HuH-7.5 (cell line): ENCODE measurements at places on chromosomes 7 and 10.

DNA sequence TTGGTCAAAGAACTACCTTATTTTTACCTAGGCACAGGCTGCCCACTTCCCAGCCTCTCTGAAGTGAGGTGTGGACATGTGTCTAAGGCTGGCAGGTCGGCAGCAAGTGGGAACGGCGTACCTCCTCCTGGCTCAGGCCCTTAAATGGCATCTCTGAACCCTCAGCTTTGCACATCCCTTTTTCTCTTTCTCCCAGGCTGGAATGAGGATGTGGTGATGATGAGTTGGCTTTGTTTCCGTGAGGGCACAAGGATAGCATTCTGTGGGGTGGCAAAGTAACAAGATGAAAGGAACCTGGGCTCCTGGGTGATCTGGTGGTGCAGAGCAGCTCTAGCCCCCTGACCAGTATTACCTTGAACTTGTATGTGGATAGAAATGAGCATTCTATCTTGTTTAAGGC lies 196.8 kb downstream of the REEP3 start:
- DNase-seq = no peak

DNA sequence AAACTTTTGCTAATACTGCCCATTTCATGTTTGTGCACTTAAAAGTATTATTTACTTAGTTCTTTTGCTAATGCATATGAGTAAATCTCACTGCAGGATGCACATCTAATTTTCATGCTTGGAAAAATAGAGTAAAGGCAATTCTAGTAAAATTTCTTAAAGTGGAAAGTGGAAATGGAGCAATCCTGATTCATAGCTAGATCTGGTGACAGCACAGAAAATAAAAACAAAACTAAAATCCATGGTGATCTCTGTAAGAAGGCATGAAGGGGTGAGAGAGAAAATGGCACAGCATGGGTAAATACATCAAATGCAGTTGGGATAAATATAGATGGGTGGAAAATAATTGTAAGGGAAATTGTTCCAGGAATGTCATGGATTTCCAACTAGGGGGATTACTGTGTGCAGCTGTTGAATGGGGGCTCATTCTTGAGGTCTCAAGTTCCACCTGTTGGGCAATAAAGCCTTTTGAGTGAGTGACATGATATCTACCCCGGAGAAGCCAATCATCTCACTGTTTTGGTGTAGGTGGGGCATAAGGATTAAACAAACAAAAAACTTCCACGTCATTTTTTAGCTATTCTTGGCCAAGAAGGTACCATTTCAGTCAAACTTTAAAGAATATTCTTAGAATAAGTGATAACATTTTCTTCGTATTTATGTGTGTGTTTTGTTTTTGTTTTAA lies 1.7 kb upstream of the MCU start:
- DNase-seq = no peak

GRCh38 chr7:120394595-120394994 lies 121.6 kb downstream of the KCND2 start:
- no peak for DNase-seq

DNA sequence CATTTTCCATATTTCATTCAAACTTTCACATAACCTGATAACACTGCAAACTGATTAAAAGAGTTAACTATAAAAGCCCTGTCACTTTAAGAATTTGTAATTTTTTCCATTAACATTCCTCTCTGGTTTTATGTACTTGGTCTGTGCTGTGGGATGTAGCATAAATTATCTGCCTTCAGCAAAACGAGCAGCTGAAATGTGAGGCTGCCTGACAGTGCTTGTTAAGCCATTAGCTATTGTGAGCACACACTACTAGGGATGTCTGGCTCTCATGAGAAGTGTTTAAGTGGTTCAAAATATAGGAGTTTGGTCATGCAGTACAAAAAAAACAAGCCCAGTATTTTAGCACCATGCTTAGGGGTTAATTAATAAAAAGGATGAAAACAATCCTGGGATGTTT lies 63.0 kb downstream of the HOXA1 start:
- DNase-seq = no peak

DNA sequence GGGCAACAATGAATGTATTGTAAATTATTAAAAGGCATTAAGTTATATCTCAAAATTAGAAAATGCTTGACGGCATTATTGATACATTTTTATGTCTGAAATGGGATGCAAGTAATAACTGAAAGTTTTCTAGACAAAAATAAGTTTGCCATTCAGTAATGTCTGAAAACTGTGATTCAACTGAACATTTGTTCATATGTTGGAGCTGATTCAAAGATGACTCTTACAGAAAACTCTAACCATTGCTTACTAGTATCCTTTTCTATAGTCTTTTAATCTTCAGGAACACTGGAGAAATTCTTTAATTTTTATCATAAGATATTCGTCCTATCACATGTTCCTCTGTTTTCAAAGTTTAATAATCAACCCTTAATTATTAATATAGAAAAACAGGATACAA lies 71.1 kb upstream of the TFEC start:
- no peak for DNase-seq

GRCh38 chr10:94533027-94533426 lies 12.6 kb upstream of the HELLS start:
- no peak for DNase-seq

GRCh38 chr7:2864999-2865670 lies 21.0 kb upstream of the GNA12 start:
- DNase-seq = peak; percentile 66

DNA sequence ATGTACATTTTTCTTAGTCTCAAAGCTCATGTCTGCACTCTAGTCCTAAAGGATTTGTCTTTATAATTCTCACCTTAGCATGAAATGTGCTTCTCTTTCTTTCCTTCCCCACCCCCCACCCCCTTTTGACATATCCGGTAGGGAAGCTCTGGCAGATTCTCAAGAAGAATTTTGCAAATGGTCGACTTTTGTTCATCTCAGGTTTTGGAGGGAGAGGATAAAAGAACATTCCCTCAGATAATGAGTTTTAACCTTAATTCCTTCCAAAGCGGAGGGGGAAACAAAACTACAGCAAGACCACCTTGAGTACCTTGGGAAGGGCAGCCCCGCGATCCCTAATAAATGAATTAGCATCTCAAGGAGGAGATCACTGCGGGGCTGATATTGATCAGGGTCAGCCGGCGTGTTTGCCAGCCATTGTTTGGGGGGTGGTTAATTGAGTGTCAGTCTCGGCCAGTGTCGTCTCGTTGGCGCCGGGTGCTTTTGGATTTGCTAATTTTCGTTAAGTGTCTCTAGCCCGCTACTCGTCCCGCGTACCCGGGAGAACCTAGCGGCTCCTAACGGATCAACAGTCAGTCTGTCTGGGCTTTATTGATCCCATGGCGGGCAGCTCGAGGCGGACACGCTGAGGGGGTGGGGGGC lies 874 bp upstream of the BAMBI start:
- peak; percentile 40 for DNase-seq

- DNase-seq = no peak
These were observed 136.9 kb upstream of the PRSS1 start for GRCh38 chr7:142612237-142612881.

DNA sequence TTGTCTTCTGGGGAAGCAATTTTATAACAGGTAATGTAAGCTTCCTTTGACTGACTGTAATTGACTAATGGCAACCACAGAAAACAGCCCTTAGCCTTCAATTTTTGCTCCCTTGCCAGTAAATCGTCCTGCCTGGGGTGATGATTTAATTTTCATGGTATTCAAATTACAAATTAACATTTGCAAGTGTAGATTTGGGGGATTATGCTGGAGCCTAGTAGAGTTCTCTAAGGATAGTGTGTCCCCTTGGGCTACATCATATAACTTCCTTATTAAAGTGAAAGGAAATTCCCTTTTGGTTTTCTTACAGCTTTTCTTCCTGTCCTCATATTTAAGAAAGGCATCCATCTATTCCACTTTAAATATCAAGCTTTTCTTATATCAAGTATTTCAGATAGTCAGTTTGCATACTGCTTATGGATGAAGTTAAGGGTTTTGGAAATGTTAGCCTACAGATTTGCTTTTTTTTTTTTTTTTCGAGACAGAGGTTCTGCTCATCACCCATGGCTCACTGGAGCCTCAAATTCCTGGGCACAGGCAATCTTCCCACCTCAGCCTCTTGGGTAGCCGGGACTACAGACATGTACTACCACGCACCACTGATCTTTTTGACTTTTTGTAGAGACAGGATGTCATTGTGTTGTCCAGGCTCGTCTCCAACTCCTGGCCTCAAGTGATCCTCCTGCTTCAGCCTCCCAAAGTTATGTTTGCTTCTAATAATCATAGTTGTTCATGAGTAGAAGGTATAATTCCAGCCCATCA lies 35.9 kb upstream of the HDAC9 start:
- no peak for DNase-seq

- no peak for DNase-seq
These were observed 208.2 kb upstream of the PRPS1L1 start for GRCh38 chr7:18235819-18236218.

DNA sequence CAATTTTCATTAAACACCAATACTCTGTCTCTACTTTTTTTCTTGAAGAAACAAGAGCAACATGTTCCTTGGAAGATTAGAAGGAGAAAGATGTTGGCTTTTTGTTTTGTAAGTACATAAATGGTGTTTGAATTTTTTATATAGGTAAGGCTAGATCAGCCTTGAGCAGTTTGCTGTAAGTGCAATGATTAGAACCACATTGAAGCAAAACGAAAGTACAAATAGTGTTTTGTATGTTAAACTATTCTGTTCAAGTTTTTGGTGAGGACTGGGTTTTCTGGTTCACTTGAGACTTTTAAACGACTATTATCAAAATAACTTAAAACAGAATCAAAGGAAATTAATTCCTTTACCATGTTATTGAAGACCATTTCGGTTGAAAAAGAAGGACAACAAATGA lies 162.9 kb upstream of the NRP1 start:
- no peak for DNase-seq

DNA sequence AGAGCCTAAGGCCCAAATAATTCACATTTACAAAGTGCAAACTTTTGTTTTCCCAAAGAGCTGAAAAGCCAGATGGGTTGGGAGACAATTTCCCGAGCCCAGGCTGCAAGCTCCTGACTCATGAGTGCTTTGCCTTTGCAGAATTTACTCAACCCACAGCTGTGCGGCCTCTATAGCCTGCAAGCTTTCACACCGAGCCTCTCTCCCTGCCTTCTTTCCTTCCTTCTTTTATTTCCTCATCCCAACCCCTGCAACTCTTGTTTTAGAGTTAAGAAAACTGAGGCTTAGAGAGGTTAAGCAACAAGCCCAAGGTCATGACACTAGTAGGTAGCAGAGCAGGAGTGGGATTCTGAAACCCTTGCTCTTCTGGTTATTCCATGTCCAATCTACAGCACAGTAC lies 203.0 kb upstream of the GPR26 start:
- no peak for DNase-seq

- DNase-seq = no peak
These were observed 138.0 kb downstream of the ADCY1 start for GRCh38 chr7:45712057-45712689.

DNA sequence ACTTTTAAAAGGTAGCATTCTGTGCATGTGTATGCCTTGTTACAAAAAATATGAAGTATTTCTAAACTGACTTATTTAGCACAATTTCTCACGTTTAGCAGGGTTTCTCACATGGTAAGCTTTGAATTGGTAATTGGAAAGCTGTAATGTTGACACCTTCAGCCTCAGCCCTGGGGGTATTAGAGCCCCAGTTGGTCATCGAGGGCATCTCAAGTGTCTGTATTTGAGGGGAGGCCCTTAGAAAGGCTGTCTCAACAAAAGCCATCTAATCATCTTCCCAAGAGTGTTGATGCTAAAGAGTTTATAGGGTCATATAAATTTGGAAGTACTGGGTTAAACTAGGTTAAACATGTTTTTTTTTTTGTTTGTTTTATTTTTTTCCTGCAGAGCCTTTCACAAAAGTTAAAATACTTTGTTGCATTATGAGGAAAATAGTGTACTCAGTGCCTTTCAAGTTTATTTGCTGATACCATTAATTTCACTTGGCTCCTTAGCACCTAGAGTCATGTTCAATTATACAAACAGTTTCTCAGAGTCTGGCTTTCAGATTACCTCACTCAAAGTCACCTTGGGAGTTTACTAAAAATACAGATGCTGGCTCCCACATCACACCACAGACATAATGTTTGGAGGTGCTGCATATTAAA lies 134.0 kb downstream of the CD36 start:
- no peak for DNase-seq

- DNase-seq = peak; percentile 20
These were observed 91.8 kb downstream of the ARHGAP12 start for GRCh38 chr10:31836569-31837406.

DNA sequence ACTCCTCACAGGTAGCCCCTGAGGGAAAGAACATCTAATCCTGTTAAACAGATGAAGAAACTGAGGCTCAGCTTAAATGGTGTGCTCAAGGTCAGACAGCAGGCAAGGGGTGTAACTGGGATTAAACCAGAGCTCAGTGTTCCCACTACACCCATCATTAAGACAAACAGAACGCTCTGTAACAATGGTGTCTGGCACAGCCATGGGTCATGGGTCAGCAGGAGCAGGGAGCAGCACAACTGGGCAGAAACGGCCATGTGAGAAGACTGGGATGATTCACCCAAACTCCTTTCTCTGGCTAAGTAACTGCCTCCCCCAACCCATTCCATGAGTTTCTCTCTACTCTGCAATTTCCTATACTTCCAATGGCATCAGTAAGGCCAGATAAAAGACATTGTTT lies 85.5 kb upstream of the PDE1C start:
- no peak for DNase-seq

DNA sequence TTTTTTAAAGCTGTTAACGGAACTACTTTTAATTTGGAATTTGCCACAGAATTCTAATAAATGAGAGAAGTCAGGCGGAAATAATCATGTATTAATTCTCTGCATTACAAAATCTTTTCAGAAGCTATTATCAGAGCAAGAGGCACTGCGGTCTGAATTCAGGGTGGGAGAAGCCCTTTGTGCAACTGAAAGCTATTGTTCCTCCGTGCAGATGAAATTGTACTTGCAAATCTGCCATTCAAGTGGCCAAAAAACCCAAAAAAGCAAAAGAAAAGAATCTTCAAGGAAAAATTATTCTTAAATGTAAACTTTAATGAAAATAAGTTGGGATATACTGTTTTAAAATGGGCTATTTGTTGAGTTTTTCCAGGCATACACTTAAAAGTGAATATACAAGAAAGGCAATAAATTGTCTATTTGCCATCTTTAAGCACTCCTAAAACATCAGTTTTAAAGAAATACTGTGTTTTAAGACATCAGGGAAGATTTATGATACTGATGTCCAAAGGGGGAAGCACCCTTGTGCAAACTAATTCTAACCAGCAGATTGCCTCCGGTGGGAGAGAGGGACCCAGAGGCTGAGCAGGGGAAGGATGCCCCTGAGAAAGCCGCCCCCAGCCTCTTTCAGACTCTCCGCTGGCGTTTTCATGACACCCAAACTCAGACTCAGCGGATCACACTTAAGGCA lies 351.2 kb downstream of the DNAJB6 start:
- DNase-seq = no peak

GRCh38 chr10:26790221-26790995 lies 70.3 kb downstream of the ABI1 start:
- DNase-seq = no peak
